ENCODE measurements at places on chromosomes 6 and 20.

DNA sequence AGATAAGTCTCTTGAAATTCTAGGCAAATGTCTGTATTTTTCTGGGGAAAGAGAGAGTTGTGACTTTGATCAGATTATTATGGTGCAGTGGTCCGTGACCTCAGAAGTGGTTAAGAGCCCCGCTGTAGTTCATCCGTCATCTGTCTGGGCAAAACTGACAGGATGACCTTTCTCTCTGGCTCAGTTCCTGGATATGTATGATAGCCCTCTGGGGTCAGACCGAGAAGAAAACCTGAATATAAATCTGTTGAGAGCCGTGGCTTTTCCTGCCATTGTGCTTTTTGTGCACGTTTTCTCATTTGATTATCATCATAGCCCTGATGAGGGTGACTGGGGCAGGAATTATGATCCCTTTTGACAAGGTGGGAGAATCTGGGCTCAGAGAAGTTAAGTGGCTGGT is 26.5 kb downstream of the GHRH start:
- DNase-seq, result no peak

- no peak for DNase-seq
Measured at GRCh38 chr6:169183233-169183632, 70.4 kb downstream of the THBS2 start.

DNA sequence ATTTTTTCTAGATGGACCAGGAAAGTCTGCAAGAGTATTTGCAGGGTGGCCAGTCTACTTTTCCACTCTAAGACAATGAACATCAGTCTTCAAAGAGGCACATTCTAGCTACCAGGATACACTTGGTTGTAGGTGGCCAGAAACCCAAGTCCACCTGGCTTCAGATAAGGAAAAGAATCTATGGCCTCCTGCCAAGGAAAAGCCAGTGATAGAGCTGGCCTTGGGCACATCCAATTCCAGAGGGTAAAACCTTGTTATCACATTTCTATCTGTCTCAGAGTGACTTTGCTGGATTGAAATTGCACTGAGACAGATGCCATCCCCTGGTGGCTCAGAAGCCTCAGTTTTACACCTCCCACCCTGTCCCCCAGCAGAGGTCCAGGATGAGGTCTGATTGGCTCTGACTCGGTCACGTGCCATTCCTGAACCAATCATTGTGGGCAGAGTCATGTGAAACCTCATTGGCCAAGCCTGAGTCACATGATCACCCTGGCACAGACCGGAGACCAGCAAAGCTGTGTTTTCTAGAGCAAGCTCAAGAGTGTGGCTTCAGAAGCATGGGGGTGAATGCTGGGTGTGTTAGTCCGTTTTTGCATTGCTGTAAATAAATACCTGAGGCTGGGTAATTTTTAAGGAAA is 497.4 kb upstream of the SULF2 start:
- DNase-seq, result no peak

GRCh38 chr6:54846857-54847674 is 495 bp downstream of the FAM83B start:
- no peak for DNase-seq

- DNase-seq, result peak; percentile 40
Measured at GRCh38 chr6:116060572-116061283, at the start of gene FRK. TSS of gene FRK (minus strand) at chr6:116060891. CDS start at chr6:116060311, 580 bp downstream.

DNA sequence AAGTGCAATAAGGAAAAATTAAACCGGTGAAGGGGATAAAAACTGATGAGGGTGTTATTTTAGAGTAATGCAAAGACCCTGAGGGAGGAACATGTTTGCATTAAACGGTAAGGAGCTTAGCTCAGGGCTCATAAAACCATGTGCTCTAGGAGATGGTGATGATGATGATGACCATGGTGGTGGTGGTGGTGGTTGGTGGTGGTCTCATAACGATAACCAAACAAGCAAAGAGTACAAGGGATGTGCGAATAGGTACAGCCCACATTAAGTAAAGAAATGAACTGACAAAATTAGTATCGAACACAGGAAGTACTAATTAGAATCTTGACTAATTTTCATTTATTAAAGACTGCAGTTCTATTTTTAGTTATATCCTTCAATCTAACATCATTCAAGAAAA is 139.1 kb downstream of the ATXN1 start:
- DNase-seq, result no peak

DNA sequence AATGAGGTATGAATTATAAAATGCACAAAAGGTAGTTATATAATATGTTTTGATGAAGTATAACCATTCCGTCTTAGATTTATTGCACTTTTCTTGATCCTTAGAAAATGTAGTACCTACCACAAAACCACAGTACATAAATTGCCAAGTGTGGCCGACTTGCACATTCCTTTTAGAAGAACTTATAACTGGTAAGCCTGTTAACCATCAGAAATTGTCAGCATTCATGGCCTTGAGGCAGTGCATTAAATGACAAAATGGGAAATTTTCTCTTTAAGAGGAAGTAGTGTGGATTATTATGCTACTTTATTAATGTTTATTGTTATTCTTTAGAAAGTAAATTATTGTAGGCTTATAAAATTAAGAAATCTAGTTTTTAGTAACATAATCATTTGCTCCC is 29.6 kb downstream of the TAB2 start:
- DNase-seq, result peak; percentile 46

GRCh38 chr20:61556673-61557072 is 304.6 kb downstream of the CDH4 start:
- DNase-seq, result peak; percentile 3

- DNase-seq, result no peak
Measured at GRCh38 chr20:34916774-34917354, 38.7 kb downstream of the GSS start.

- peak; percentile 62 for DNase-seq
Measured at GRCh38 chr6:149075616-149076354, 241.7 kb upstream of the TAB2 start.

GRCh38 chr6:36284359-36284758 is 14.5 kb downstream of the PNPLA1 start:
- DNase-seq, result no peak

GRCh38 chr6:83859410-83860358 is at the start of gene CYB5R4:
TSS of gene CYB5R4 (plus strand) at chr6:83859689. CDS start at chr6:83859783, 94 bp downstream.
- peak; percentile 96 for DNase-seq

GRCh38 chr6:159114569-159114968 is 54.6 kb upstream of the FNDC1 start:
- DNase-seq, result peak; percentile 14

GRCh38 chr20:51541189-51542032 is 1.1 kb downstream of the NFATC2 start:
- peak; percentile 39 for DNase-seq

GRCh38 chr20:58577871-58578598 is 62.8 kb upstream of the APCDD1L start:
- DNase-seq, result no peak

- no peak for DNase-seq
Measured at GRCh38 chr6:167491438-167492099, 166.7 kb downstream of the TTLL2 start.

Data from iris pigment epithelial cell (primary cell).